Brain pericyte (primary cell): ENCODE measurements at places on chromosomes 13 and 19.

- no peak for DNase-seq
These were observed 12.2 kb upstream of the RELB start for GRCh38 chr19:44988896-44989556.

GRCh38 chr13:77979721-77980385, 61.2 kb upstream of the EDNRB start:
- no peak for DNase-seq

GRCh38 chr19:38118176-38118575, 105.8 kb downstream of the DPF1 start:
- DNase-seq: no peak

DNA sequence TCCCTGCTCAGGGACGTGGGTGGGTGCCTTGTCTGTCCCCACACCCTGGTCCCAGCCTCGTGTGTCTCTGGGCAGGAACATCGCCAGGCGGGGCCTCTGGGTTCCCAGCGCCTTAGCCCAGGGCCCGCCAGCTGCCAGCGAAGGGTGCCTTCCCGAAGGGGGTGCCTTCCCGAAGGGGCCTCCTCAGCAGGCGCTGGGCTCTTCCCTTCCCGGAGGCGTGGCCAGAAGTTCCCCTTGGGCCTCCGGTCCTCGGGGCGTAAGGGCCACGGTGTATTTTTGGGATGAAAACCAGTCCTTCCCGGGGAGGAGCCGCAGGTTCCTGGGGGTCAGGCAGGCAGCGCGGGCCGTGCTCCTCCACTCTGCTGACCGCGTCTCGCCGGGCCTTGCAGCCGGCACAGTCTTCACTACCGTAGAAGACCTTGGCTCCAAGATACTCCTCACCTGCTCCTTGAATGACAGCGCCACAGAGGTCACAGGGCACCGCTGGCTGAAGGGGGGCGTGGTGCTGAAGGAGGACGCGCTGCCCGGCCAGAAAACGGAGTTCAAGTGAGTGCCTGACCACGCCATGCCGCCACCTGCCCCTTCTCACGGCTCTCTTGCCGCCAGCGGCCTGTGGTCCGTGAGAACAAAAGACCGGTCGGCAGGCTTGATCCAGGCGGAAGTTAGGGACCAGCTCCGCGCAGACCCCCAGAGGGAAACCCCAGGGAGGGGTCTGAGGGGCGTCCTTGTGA, 6.9 kb downstream of the BSG start:
- DNase-seq: no peak

DNA sequence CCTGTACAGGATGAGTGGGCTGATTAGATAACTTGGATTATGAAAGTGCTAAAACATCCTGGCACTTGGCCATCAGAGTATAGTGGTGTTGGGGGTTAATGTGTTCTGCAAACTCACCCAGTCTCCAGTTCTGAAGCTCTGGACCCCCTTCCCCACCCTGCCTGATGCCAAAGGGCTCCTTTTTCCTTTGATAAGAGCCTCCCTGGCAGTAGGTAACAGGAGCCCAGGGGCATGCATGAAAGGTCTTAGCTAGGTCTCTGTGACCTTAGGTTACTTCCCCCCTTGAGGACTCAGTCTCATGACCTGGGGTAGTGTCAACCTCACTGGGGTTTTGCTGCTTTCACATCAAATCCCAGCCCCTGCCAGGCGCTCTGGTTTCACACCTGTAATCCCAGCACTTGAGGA, 2.5 kb downstream of the RPS28 start:
- DNase-seq: no peak

DNA sequence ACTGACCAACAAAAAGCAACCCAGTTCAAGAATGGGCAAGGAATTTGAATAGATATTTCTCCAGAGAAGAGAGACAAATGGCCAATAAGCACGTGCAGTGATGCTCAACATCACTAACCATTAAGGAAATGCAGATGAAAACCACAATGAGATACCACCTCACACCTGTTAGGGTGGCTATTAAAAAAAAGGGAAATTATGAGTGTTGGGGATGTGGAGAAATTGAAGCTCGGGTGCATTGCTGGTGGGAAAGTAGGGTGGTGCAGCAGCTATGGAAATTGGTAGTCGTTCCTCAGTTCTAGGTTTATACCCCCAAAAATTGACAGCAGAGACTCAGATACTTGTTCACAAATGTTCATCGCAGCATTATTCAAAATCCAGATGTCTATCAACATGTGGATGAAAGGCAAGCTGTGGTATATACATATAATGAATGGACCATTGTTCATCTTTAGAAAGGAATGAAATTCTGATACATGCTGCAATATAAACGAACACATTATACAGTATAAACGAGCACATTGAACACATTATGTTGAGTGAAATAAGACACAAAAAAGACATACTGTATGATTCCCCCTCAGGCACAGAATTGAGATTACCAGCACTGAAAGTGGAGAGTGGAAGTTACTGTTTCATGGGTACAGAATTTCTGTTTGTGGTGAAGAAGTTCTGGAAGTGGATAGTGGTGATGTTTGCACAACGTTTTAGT, 927 bp downstream of the CHAMP1 start:
- no peak for DNase-seq
